HCT116 (cell line): ENCODE measurements at places on chromosomes 2 and 18. TPM values are rescaled to one million over a fixed set of nuclear protein-coding genes. Genes with fewer than 3 reads are reported as not detected.

DNA sequence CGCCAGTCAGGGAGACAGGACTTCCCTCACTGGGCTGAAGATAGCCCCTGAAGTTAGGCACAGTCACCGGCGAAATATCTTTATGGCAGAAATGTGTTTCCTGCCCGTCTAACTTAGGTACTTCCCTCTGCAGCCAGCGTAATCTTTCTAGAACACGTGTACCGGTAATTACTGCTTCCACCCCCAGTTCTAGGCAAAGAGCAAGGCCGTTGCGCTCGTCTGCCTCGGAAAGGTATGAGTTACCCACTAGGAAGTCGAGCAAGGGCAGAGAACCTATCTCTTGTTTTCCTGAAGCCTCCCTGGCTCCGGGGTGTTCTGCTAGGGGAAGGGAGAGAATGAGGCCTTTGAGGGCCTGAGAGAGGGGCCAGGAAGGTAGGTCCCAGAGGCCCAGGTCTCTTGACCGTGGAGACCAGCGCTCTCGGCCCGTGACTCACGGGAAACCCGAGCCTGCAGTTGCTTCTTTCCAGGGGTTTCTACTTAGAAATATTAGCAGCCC, 70.0 kb downstream of the TWSG1 start:
- H3K36me3 ChIP-seq: no peaks in the 10 kb centered on the region
- no peak overlapping the region for H3K4me3 ChIP-seq
- no peaks in the 10 kb centered on the region for H3K4me1 ChIP-seq
- DNase-seq: no peak

- DNase-seq: no peak
- H3K4me3 ChIP-seq: no peak overlapping the region
Observed at GRCh38 chr2:47519147-47519537, 116.2 kb downstream of the MSH2 start.

GRCh38 chr2:235577404-235578330, 83.8 kb downstream of the AGAP1 start:
- H3K27me3 ChIP-seq: no peaks in the 10 kb centered on the region
- no peaks in the 10 kb centered on the region for H3K36me3 ChIP-seq
- DNase-seq: no peak
- H3K4me1 ChIP-seq: no peaks in the 10 kb centered on the region
- no peak overlapping the region for H3K27ac ChIP-seq

DNA sequence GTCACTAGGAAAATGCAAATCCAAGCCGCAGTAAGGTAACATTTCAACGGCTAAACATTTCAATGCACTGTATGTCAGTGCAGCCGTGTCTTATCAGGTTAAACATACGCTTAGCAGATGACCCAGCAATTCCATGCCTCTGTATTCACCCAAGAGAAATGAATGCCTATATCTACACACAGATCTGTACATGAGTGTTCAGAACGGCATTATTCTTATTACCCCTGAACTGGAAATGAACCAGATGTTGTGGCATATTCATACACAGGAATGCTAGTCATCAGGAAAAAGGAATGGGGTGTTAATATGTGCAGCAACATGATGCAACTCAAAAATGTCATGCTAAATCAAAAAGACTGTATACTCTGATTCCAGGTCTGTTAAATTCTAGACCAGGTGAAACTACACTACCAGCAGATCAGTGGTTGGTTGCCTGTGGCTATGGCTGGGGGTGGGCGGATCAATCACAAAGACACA, 80.4 kb upstream of the RPL31 start:
- no peaks in the 10 kb centered on the region for H3K27me3 ChIP-seq
- H3K4me3 ChIP-seq: no peak overlapping the region
- peaks cover 5% of the 10 kb centered on the region; the same call in 1 of the 2 replicates for H3K36me3 ChIP-seq
- no peak for DNase-seq

DNA sequence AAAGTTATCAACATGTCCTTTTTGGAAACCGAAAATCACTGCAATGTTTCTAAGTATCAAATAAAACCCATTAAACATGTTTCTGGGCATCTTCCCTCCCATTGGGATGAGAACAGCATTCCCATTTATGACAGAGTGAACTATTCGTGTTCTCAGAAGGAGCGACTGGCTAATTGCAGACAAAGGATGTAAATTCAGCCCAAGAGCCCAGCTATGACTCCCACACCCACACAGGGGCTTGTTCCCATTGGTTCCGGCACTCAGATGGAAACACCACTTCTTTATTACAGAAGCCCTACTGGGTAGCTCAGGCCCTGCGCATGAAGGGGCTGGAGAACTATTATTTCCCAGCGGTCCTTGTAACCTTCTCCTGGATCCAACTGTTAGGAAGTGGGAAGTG, 16.6 kb upstream of the NPAS2 start:
- H3K27ac ChIP-seq: no peak overlapping the region
- H3K4me1 ChIP-seq: no peaks in the 10 kb centered on the region
- H3K4me3 ChIP-seq: no peak overlapping the region
- no peaks in the 10 kb centered on the region for H3K27me3 ChIP-seq
- no peak for DNase-seq

- H3K27me3 ChIP-seq: no peaks in the 10 kb centered on the region
- no peak for DNase-seq
- no peak overlapping the region for H3K27ac ChIP-seq
- H3K4me3 ChIP-seq: no peak overlapping the region
Observed at GRCh38 chr2:160339726-160340125, 139.7 kb upstream of the ITGB6 start.

DNA sequence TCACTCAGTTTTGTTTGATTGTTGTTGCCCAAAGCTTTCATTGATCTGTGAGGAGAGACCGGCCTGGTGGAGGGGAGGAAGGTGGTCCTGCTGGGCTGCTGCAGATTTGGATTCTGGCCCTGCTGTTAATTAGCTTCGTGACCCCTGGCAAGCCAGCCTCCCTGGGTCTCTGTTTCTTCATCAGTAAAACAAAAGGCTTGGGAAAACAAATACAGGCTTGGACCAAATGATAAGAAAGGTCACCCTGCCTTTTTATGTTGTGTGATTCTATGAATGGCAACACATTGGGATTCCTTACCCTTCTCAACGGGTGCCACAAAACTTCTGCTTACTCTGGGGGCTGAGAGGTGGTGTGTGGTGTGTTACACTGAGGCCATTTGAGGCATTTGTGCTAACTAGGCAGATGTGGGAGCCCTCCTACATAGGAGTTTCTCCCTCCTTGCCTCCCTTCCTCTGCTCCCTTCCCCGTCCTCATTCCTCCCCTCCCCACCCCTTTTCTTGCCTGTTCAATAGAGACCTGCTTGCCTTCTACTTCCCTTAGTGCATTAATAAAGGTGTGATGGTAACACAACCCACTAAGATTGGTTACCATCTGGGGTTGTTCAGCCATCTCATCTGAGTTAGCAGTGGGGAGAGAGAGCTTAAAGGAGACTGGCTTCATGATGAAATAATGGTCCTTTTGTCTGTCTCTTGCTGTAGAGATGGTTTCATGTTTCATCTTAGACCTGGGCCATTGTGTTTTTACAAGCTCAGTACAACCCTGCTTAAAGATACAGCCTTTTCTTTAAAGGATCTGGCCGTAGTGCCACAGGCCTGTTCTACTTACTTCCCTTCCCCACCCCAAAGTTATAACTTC, 96.2 kb downstream of the TANC1 start:
- H3K4me3 ChIP-seq: no peak overlapping the region
- H3K36me3 ChIP-seq: no peaks in the 10 kb centered on the region
- H3K4me1 ChIP-seq: peaks cover 30% of the 10 kb centered on the region
- no peak for DNase-seq

DNA sequence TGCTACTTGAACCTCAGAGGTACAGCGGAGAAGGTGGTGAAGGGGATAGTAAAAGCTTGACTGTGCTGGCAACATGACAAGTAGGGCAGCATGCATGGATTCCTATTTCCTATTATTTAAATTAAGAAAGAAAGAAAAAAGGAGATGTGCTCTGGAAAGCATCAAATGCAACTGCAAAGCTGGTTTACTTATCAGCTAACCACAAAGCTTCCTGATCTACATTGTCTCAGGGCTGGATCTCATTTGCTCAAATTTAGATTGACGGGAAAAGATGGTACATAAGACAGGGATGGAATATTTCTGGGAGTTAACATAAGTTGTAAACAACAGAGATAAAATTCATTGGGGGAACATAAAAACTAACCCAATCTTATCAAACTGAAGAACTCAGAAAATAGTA, 178.0 kb downstream of the RIT2 start:
- no peak overlapping the region for H3K27ac ChIP-seq
- no peaks in the 10 kb centered on the region for H3K36me3 ChIP-seq
- no peaks in the 10 kb centered on the region for H3K4me1 ChIP-seq
- H3K27me3 ChIP-seq: no peaks in the 10 kb centered on the region

DNA sequence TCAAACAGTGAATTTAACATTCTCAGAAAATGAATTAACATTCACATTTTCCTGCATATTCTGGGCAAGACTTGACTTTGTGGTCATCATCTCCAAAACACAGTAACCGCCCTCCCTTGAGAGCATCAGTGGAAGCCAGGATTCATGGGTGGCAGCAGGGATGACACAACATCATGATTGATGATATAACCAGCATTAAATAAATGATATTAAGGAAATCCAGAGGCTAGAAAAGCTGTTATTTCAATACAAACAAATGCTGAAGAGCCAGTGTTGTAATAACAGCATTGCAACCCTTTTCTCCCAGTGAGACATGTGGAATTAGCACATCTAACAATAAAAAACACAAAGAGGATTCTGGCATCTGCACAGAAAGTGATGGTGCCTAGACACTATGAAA, 41.1 kb downstream of the CDC42EP3 start:
- H3K36me3 ChIP-seq: no peaks in the 10 kb centered on the region
- no peaks in the 10 kb centered on the region for H3K27me3 ChIP-seq
- H3K4me1 ChIP-seq: no peaks in the 10 kb centered on the region
- no peak overlapping the region for H3K4me3 ChIP-seq

DNA sequence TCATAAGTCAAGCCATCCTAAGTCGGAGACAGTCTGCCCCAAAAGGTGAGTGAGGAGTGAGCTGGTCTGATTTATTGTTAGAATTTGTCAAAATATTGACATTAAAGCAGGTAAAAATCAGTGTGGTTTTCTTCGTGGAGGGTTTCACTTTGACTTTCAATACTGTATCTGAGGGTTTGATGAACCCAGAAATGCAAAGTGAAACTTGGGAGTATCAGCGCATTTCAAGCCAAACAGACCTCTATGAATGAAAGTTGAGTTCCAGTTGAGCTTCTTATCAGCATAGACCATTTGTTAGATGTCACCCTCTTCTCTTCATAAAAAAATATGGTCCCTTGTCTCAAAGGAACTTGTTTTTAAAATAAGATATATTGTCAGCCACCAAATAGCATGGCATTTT, 21.7 kb upstream of the CXCR4 start:
- no peak overlapping the region for H3K27ac ChIP-seq
- no peak for DNase-seq
- H3K4me3 ChIP-seq: no peak overlapping the region
- no peaks in the 10 kb centered on the region for H3K36me3 ChIP-seq
- peaks cover 14% of the 10 kb centered on the region; the same call in 1 of the 2 replicates for H3K27me3 ChIP-seq

GRCh38 chr2:241289597-241289996, 25.9 kb downstream of the HDLBP start:
- no peaks in the 10 kb centered on the region for H3K27me3 ChIP-seq
- DNase-seq: no peak
- peaks cover 3% of the 10 kb centered on the region; the same call in 1 of the 2 replicates for H3K4me1 ChIP-seq
- H3K27ac ChIP-seq: no peak overlapping the region
- no peak overlapping the region for H3K4me3 ChIP-seq

GRCh38 chr2:223230352-223230751, 178.4 kb downstream of the KCNE4 start:
- no peak overlapping the region for H3K27ac ChIP-seq
- H3K27me3 ChIP-seq: no peaks in the 10 kb centered on the region
- no peak overlapping the region for H3K4me3 ChIP-seq
- DNase-seq: no peak
- H3K36me3 ChIP-seq: no peaks in the 10 kb centered on the region

GRCh38 chr2:204353823-204354222, 191.5 kb upstream of the PARD3B start:
- no peaks in the 10 kb centered on the region for H3K4me1 ChIP-seq
- no peaks in the 10 kb centered on the region for H3K27me3 ChIP-seq
- no peak overlapping the region for H3K27ac ChIP-seq
- no peaks in the 10 kb centered on the region for H3K36me3 ChIP-seq
- DNase-seq: no peak

DNA sequence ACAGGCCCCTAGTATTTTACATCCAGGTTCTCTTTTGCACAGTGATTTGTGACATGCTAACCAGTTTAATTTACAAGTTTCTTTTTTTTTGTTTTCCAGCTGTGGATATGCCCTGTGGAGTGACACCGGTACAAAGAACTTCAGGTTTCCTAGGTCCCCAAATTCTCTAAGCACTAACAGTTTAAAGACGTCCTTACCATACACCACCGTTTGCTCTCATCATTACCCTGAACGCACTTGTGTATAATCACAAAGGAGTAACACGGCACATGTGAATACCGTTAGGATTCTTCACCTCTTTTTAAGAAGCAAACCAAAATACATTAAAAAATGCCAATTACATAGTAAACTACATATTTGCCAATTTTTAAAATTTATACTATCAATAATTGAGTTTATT, 853 bp downstream of the LANCL1 start:
- H3K36me3 ChIP-seq: no peaks in the 10 kb centered on the region
- H3K4me1 ChIP-seq: peaks cover 22% of the 10 kb centered on the region
- peak overlapping the region; percentile 85 for H3K4me3 ChIP-seq
- no peaks in the 10 kb centered on the region for H3K27me3 ChIP-seq
- no peak for DNase-seq

GRCh38 chr2:223041527-223042109, 10.4 kb upstream of the KCNE4 start:
- H3K27me3 ChIP-seq: no peaks in the 10 kb centered on the region
- H3K4me3 ChIP-seq: peak overlapping the region; percentile 13
- no peaks in the 10 kb centered on the region for H3K36me3 ChIP-seq
- DNase-seq: peak; percentile 71
- peaks cover 26% of the 10 kb centered on the region for H3K4me1 ChIP-seq

DNA sequence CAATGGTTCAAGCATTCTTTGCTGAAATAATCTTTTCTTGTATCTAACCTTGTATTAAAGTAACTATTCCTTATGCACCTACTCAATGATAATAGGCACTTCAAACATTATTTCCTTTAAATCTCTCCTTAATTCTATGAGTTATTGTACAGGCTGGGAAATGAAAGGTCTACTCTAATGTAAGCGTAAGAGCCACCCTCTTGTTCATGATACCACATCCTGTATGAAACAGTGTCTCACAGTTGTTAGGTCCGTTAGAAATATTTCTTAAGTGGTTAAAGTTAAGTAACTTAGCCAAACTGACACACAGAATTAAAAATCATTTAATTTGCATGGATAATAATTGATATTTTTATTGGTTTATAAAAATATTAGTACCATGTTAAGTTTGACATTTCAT, 162.5 kb upstream of the RPRM start:
- no peak overlapping the region for H3K27ac ChIP-seq
- H3K27me3 ChIP-seq: no peaks in the 10 kb centered on the region
- H3K4me1 ChIP-seq: no peaks in the 10 kb centered on the region
- H3K36me3 ChIP-seq: no peaks in the 10 kb centered on the region
- no peak overlapping the region for H3K4me3 ChIP-seq
- DNase-seq: no peak

Gene FOXI3
- not detected for total RNA-seq

Gene ANKRD30B
- not detected for total RNA-seq

Gene ARHGAP28
- not detected for total RNA-seq

Gene DES
- 4.2 TPM for total RNA-seq

Gene UNC80
- total RNA-seq: not detected

Gene GLI2
- 3.4 TPM for total RNA-seq
